Inflammatory macrophage treated with lipopolysaccharide for 4 hours (primary cell): ENCODE measurements at places on chromosomes 16 and 17.

DNA sequence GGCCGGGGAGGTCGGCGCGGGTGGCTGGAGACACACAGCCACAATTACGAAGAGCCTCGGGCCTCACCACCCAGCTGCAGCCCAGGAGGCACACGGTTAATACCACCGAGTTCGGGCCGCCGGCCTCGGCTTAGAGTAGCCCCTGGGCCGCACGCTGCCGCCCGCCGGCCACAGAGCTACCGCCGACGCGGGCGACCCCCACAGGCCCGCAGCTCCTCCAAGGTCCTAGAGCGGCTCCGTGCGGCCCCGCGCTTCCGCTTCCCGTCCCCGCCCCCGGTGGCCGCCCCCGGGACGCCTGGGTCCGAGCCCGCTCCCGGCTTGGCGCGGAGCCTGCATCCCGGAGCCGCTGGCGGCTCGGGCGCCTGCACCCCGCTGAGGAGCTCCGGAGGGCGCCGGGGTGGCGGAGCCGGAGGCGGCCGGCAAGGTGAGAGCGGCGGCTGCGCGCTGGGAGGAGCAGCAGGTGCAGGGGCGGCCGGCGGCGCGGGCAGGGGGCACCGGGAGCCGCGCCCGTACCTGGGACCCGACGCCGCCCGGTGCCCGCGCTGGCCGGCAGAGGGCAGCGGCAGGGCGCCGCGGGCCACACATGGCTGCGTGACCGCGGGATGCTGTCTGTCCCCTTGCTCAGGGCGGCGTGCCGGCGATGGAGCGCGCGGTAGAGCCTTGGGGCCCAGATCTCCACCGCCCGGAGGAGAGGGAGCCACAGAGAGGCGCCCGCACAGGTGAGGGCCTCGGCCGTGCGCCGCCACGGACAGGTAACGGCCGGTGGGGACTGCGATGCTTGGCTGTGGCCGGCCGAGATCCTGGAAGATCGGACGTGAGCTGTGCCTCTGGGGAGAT is at the start of gene ZNF48:
Gene ZNF48, plus strand, starts transcription at position 266 of the 837 bp plus-strand sequence. Its CDS starts 375 bp downstream, at position 641.
- DNase-seq: peak; percentile 57

DNA sequence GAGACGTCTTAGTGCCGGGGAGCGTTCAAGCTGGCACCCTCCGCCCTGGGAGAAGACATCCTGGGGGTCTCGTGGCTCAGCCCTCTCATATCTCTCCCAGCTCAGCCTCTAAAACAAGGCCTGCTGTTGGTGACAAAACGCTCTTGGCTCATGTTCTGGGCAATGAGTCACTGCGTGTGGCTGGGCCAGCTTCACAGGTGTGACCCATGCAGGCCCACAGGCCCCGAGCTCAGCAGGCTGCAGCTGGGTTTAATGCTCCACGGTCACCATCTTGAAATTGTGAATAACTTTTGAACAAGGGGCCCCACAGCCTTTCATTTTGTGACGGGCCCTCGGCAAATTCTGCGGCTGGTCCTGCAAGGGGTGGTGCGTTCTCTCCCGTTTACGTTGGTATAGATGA is 22.4 kb downstream of the GAA start:
- DNase-seq: no peak

DNA sequence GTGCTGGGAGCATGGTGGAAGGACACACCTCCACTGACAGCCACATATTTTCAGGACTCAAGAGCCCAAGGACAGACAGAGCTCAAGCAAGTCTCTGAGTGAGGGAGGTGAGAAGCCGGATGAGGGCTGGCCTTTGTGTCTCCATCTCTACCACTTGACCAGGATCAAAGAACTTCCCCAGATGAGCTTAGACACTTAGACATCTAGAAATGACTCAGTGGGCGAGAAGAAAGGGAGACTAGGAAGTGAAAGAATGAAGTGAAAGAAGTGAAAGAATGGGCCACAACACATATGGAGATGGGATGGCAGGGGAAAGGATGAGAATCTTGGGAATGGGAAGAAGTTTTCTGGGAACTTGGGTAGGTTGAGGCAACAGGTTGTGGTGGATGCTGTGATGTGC is 274.9 kb upstream of the CCL2 start:
- peak; percentile 72 for DNase-seq

GRCh38 chr16:88970050-88970449 is 7.0 kb downstream of the CBFA2T3 start:
- DNase-seq: no peak

GRCh38 chr17:7043182-7043496 is 753 bp downstream of the SLC16A11 start:
- no peak for DNase-seq

DNA sequence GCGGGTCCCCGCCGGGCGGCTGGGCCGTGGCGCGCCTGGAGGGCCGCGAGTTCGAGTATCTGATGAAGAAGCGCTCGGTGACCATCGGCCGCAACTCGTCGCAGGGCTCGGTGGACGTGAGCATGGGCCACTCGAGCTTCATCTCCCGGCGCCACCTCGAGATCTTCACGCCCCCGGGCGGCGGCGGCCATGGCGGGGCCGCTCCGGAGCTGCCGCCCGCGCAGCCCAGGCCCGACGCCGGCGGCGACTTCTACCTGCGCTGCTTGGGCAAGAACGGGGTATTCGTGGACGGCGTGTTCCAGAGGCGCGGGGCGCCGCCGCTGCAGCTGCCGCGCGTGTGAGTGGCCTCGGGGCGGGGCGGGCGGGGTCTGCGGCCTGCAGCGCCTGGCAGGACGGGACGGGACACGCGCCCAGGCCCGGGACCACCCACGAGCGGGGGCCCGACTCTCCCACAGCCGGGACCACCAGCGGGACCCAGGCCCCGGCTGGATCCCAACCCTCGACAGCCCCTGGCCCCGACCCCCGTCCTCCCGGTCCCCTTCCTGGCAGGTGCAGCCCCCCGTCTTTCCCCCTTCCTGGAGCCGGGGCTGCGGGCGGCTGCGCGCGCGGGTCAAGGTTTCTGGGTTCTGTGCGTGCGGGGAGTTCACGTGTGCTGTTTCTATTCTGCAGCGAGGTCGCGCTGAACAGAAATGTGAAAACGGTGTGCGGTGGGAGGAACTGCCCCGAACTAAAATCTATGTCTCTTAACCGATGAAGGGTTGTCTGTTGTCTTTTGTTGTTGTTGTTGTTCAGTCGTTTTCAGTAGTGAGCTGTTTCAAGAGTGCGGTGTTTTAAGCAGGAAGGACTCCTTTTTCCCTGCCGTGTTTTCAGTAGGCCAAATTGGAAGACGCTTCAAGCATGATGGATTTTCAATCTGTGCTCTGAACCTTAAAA is 705 bp downstream of the FOXK2 start:
- DNase-seq: peak; percentile 19

DNA sequence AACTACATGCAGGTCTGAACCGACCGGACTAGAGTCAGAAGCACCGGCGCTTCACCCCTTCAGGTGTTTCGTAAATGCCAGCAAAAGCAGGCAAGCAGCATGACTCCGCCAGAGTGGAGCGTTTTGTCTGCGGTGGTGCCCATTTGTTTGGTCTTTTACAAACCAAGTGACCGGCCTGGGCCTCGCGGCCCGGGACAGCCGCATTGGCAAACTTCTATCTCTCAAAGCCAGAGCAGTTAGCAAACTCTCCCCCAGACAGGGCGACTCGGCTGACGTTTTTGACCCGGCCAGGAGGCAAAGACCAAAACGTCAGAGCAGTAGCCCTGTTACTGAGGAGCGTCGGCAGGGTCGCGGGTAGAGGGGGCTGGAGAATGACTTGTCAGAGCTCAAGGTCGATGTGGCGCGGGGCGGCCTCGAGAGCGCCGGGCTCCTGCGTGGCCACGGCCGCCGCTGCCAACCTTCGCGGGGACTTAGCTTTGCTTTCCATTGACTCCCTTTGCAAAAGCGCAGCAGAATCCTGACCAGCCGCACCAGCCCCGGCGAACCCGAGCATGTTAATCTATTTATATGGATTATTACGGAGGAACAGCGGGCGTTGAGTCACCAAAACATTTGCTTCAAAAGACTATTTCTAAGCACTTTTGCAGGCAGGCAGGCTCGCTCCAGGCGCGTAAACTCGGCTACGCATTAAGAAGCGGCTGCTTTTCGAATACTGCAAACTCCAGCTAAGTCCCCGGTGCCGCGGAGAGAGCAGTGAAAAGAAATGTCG is 763 bp upstream of the SOX9 start:
- DNase-seq: no peak

- DNase-seq: peak; percentile 80
These were observed 2.9 kb downstream of the SMPD3 start for GRCh38 chr16:68445458-68445857.

DNA sequence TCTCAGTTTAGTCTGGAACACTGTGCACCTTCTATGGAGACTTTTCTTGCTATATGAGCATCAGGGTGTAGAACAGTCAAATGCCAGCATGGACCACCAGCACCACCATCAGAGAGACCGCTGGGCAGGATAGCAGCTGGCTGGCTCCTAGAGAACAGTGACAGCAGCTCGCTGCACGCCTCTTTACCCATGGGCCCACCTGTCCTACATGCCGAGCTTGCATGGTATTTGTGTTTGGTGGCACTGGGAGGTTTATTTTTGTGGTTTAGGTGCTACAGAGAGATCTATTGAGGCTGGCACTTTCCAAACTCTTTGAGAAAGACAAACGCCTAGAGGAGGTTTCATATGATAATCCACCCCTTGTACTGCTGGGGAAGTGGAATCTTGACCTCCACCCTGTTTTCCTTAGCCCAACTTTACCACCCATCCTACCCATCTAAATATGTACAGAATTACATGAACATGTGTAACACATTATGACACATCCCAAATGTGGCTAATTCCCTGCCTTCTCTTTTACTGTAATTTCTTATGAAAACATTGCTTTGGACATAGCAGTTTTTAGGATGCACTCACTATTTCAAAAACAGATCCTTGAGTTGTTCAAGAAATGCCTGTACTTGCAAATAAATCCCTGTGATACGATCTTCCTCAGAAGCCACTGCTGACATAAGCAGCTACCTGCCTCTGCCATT is 46.3 kb downstream of the COG7 start:
- DNase-seq: no peak

GRCh38 chr16:15961060-15961511 is 11.7 kb downstream of the ABCC1 start:
- no peak for DNase-seq

DNA sequence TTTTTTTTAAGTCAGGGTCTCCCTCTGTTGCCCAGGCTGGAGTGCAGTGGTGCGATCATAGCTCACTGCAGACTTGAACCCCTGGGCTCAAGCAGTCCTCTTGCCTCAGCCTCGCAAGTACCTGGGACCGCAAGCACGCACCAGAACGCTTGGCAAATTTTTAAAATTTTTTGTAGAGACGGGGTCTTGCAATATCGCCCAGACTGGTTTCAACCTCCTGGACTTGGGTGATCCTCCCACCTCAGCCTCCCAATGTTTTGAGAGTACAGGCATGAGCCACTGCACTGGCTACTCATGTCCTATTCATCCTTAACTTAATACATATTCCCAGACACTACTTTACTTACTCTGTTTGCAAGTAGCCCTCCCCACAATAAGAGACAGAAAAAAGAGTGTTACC is 16.3 kb upstream of the RBL2 start:
- DNase-seq: no peak

GRCh38 chr16:66036184-66036583 is 330.3 kb upstream of the CDH5 start:
- DNase-seq: no peak

DNA sequence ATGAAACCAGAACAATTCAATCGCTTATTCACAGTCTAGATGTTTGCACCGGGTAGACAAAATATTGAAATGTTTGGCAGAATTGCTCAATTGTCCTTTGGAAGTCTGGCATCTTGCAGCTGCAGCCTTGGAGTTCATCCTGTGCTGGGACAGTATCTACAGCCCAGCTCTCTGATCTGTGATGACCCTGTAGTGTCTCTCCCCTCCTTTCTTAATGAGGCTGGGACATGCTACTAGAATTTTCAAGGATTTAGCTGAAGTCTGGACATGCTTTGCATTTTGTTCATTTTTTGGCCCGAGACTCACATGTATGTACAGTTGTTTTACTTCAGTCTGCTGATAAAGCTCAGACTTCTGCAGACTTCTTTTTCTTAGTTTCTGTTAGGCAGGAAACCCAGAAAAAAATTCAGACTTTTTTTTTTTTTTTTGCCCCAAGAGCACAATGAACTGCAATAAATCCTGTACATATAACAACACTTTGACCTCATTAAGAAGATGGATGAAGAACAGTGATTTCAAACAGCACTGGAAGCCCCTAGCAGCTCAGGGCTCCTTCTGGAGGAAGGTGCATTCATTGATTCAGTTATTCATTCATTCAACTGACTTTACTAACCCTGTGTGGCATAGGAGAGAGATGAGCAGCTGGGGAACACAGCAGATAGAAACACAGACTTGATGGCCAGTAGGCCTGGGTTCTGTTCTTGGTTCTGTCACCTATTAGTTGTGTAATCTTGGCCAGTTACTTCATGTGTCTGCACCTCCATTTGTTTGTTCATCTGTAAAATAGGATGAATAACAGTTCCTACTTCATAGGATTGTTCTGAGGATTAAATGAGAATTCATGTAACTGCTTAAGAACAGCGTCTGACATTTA is 210.0 kb downstream of the MAP2K4 start:
- no peak for DNase-seq

- peak; percentile 42 for DNase-seq
These were observed 360.8 kb downstream of the C16orf95 start for GRCh38 chr16:86956437-86956836.

GRCh38 chr16:89711601-89712273 is 9.0 kb downstream of the VPS9D1 start:
- DNase-seq: peak; percentile 26

DNA sequence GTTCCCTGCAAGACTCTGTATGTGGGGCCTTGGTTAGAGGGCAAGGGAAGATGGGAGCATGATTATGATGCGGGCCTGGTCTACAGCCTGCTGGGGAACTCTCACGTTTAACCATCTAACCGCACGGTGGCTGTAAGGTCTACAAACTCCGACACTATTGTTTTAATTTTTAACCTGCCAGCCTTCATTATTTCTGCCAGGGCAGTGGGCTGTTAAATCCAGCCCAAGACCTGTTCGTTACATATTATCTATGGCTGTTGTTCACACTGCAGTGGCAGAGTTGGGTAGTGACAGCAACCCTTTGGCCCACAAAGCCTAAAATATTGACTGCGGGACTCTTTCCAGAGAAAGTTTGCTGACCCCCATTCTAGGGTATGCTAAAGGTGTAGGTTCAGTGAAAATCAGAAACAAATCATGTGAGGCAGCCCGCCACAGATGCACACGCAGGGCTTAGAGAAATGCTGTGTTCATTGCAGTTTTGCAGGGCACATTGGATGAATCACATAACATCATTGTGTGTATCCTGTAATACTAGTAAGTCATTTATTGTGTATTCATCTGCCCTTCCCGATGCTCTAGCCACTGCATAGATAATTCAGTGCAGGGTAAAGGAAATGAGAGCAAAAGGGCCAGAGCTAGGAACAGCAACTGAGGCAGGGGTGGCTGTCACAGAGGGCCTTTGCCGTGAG is 14.3 kb downstream of the SNX29 start:
- DNase-seq: no peak

- no peak for DNase-seq
These were observed 8.4 kb upstream of the MED9 start for GRCh38 chr17:17468217-17469010.

- DNase-seq: peak; percentile 97
These were observed 761 bp upstream of the NBR1 start for GRCh38 chr17:43170140-43170765.

GRCh38 chr16:76943921-76944320 is 247.1 kb upstream of the MON1B start:
- no peak for DNase-seq

- DNase-seq: peak; percentile 43
These were observed 35.7 kb upstream of the DHRS7B start for GRCh38 chr17:21090902-21091618.
